ENCODE measurements at places on chromosomes 13 and 19.

DNA sequence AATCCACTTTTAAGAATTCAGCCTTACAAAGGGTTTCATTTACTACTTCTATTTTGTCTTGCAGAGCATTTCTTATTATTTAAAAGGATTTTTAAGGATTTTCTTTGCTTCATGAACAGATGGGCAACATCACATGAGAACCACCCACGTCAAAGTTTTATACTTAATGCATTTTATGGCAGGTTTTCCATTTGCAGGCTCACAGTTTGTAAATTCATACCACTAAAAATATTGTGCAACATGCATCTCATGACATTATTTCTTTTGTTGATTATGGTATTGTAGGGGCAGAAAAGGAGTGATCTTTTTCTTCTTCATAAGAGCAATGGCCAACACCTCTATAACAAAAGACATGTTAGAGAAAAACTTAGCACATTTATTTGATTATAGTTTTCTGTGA lies 554.0 kb upstream of the SPRY2 start:
- no peak for DNase-seq

DNA sequence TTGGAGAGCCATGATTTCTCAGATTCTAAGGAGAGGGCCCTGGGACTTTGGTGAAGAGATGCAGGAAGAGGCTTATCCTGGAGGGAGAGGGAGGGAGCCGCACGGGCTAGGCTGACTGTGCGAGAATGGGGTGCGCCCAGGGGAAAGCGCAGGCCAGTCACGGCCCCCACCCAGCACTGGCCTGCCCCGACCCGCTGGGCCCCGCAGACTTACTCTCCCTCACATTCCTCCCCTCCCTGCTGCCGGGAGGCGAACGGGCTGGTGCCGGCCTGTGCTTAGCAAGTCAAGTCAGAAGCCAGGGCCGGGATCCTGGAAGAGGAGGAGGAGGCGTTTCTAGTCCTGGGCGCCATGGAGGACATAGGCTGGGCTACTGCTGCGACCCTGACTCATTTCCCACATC lies 120.0 kb downstream of the CRYL1 start:
- no peak for DNase-seq

- peak; percentile 86 for DNase-seq
Measured at GRCh38 chr13:62482351-62482750, 1066.7 kb upstream of the PCDH20 start.

DNA sequence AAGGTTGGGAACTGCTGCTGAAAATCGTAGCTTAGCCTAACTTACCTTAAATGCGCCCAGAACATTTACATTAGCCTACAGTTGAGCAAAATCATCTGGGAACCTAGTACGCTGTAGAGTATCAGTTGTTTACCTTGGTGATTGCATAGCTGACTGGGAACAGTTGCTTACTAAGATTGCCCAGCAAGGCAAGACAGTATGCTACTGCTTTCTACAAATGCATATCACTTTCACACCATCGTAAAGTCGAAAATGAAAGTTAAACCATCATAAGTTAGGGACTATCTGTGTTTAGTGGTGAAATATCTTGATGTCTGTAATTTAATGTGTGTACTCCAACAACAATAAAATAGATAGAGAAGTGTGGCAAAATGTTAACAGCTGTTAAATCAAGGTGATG lies 1670.6 kb upstream of the PCDH20 start:
- DNase-seq: no peak

- DNase-seq: no peak
Measured at GRCh38 chr19:38989066-38989605, 13.6 kb upstream of the FBXO17 start.

DNA sequence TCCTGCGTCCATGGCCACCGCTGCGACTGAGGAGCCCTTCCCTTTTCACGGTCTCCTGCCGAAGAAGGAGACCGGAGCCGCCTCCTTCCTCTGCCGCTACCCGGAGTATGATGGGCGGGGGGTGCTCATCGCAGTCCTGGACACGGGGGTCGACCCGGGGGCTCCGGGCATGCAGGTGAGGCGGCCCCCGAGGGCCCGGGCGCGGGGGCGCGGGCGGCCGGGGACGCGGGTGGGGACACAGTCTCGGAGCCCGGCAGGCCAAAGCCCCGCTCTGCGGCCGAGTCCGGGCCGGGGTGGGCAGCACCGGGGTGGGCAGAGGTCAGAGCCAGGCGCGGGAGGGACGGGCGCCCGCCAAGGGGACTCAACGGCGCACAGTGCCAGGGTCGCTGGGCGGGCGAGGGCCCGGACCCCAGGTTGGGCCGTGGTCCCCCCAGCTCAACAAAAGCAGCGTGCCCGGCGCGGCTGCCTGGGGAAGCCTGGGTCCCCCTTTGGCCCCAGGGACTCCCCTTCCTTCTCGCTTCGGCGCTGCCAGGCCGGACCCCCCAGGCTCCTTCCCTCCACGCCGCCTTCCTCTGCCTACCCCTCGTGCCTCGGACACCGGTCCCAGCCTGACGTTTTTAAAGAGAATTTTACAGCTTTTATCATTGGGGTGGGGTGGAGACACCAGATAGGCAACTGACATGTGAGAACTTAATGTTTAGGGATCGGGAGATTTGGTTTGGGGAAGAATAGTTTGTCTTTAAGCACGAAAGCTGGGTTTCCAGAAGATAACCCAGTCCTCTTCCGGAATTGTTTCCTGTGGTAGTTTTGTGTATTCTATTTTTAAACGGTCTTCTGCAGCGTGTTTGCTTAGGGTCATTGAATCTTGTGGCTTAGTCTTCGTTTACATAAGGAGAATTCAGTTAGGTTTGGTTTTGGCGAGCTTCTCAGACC lies 509 bp downstream of the TPP2 start:
- no peak for DNase-seq

GRCh38 chr13:94173312-94173854 lies 306.1 kb downstream of the DCT start:
- DNase-seq: no peak

DNA sequence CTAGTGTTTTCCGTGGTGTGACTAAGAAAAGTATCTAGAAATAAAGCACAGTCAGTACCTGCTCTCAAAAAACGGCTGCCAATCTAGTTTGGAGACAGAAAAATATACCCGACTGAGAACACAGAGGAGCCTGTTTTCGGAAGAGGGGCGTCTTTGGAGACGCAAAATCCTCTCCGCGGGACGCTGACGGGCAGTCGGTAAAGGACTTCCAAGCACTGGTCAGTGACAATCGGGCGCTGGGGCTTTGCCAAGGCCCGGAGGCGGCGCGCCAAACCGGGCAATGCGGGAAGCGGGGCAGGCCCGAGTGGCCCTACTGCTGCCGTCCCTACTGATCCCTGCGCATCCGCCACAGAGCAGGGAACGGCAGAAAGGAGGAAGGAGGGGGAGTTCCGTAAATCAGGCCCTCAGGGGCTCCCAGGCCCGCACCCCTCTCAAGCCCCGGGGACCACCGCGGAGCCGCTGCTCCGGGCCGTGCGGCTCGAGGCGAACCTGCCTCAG lies 588 bp upstream of the DPY19L3 start:
- DNase-seq: peak; percentile 7

GRCh38 chr13:33224686-33225085 lies 60.9 kb downstream of the STARD13 start:
- DNase-seq: no peak

- DNase-seq: no peak
Measured at GRCh38 chr19:46950526-46951170, 69.0 kb upstream of the NPAS1 start.

GRCh38 chr13:80618781-80619180 lies 277.9 kb upstream of the SPRY2 start:
- no peak for DNase-seq

GRCh38 chr13:112469071-112469745 lies 93.1 kb downstream of the SPACA7 start:
- DNase-seq: no peak

DNA sequence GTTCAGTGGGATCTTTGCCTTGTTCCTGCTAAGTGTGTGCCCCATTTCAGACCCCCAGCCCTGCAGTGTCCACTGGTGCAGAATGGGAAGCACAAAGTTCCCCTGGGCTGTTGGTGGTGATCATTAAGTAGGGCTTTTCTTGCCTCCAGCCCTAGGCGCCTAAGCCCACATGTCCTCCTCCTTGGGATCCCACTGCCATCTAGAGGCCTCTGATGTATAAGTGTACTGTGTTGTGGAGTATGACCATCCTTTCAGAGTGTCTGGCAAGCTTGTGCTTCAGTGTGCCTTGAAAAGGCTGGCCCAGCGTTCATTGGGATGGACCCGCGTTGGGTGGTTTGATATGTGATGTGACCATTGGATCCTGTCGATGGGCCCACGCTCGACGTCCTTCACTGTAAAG lies 71.2 kb downstream of the WASF3 start:
- DNase-seq: no peak

- no peak for DNase-seq
Measured at GRCh38 chr19:46759206-46759605, 13.0 kb upstream of the STRN4 start.

- DNase-seq: peak; percentile 57
Measured at GRCh38 chr13:96089749-96090239, at the start of gene HS6ST3. Gene HS6ST3 (plus strand): TSS chr13:96090107.

- DNase-seq: no peak
Measured at GRCh38 chr19:7328647-7329046, 20.1 kb upstream of the ARHGEF18 start.

- DNase-seq: peak; percentile 6
Measured at GRCh38 chr13:113452942-113453901, at the start of gene ADPRHL1. Gene ADPRHL1 (minus strand): TSS chr13:113453488. CDS start chr13:113453437, 51 bp downstream.

- DNase-seq: no peak
Measured at GRCh38 chr19:6433165-6433564, 398 bp downstream of the SLC25A41 start.

DNA sequence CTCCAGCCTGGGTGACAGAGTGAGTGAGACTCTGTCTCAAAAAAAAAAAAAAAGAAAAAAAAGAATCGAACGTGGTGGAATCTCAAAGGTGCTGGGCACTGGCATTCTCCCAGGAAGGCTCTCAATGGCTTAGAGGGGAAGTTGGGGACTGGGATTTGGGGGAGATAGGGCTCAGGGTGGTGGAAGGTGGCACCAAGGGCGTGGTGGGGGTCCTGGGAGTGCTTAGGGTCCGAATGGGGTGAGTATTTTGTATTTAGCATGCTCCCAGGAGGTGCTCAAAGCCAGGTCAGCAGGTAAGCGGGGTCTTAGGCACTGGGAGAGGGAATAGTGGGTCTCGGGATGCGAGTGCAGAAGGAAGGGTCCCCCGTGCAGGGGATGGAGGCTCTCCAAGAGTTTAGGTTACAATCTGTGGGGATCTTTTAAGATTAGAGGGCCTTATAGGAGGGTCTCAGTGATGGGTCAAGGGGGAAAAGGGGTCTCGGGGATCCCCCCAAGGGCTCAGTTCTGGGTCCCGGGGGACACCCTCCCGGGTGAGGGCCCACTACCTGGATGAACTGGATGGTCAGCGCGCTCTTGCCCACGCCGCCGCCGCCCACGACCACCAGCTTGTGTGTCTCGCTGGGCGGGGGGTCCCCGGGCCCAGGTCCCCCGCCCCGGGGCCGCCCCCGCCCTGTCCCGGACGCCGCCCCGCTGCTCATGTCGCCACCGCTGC lies 386 bp downstream of the RRAS start:
- DNase-seq: no peak

GRCh38 chr19:19687090-19687489 lies 18.5 kb downstream of the ZNF101 start:
- no peak for DNase-seq
